Erythroblast (primary cell): ENCODE measurements at places on chromosomes 3 and 15.

DNA sequence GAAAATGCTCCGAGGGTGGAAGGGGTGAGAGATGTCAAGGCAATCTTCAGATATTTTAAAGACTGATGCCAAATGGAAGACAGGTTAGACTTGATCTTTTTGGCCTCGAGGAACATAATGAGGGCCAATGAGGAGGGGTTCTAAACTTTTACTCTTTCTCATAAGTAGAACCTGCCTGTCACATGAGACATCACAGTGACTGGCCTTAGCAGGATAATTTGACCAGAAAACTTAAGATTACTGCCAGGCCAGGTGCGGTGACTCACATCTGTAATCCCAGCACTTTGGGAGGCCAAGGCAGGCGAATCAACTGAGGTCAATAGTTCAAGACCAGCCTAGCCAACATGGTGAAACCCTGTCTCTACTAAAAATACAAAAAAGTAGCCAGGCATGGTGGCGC, 12.2 kb downstream of the TM4SF4 start:
- no peak for DNase-seq

GRCh38 chr3:149031096-149031495, 39.8 kb downstream of the GYG1 start:
- no peak for DNase-seq

- DNase-seq = no peak
Measured at GRCh38 chr3:133461291-133461690, 61.4 kb downstream of the BFSP2 start.

- DNase-seq = peak; percentile 62
Measured at GRCh38 chr3:136194409-136195257, 1.5 kb downstream of the MSL2 start.

GRCh38 chr3:58948018-58948417, 101.8 kb downstream of the CFAP20DC start:
- no peak for DNase-seq
